ENCODE measurements at places on chromosomes 5 and 9.

DNA sequence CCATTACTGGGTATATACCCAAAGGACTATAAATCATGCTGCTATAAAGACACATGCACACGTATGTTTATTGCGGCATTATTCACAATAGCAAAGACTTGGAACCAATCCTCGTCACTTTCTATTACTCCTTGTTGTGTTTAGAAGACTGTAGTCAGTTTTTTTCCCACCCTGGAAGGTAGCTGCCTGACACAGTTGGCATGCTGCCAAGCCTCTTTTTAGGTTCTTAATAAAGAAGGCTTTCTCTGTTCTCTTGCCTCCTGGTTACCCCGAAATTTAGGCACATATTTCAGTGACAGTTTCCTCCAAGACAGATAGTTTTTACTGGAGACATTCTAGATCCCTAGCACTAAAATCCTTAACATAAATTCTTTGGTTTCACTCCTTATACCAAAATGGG, 205.4 kb upstream of the PCSK5 start:
- no peak for DNase-seq

GRCh38 chr5:103889500-103890209, 327.1 kb upstream of the NUDT12 start:
- DNase-seq = no peak

DNA sequence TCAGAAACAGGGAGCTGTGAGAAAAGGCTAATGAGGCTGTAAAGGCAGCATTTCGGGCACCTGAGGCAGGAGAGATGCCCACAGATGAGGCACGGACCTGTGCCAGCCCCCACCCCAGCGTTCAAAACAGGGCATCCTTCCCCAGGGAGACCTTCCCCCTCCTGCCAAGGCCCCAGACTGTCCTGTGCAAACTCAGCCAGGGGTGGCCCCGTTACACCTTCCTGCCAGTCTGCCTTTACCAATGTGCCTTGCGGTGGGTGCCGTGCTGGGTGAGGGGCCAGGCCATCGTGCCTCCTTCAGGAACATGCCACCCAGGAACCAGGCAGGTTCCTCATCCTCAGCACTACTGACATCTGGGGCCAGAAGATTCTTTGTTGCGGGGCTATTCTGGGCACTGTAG, 53.9 kb downstream of the AK8 start:
- DNase-seq = no peak

DNA sequence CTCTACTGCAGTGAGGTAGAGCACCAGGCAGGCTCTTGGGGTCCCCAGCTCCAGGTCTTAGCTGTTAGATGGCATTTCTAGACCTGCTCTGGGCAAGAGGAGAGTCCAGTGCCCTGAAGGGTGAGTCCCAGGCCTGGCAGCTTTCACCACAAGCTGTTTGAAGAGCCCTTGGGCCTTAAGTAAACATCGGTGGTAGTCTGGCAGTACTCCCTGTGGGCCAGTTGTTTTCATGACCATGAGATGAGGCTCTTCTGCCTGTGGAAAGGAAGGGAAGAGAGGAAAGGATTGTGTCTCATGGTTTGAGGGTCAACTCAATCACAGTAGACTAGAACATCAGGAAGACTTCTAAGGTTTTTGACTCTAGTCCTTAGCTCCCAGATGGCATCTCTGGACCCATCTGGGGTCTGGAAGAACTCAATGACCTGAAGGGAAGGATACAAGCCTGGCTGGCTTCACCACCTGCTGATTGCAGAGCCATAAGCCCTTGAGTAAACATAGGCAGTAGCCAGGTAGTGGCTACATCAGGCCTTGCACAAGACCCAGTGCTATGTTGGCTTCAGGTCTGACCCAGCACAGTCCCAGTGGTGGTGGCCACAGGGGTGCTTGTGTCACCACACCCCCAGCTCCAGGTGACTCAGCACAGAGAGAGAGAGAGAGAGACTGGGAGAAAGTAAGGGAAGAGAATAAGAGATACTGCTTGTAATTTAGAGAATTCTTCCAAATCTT, 114.3 kb upstream of the PCSK5 start:
- no peak for DNase-seq

- DNase-seq = no peak
These were observed 71.8 kb upstream of the NFIL3 start for GRCh38 chr9:91495450-91495849.

DNA sequence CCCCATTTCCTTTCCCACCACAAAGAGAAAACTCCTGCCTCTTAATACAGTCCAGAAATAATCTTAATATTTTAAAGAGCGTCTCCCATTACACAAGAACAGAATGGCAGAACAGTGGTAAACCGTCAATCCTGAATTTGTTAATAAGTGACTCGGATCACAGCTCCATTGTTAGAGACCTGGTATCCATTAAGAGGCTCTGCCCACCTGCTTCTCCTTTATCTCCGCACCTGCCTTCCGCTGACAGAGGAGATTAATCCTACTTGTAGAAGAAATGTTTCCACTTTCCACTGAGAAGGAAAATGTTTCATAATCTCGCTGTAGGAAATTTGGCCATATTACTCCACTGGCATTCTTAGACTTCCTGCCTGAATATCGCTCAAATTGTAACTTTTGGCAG, 1493.2 kb downstream of the MAT2B start:
- no peak for DNase-seq

DNA sequence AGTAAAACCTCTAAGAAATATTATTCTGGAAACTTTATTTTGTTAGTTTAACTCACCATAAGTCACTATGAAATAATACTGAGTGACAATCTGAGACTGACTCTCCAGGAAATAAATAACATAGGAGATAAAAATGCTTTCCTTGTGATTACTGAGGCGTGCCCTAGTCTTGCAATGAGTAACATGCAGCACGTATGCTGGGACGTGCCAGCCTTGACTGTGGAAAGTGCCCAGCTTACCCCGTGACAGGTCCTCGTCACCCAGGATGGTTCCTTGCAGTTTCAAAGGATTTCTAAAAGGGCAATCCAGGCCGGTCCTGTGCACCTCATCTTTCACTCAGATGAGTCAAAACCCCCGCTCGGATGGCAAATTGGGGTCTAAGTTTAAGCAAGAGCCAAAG, 720.8 kb upstream of the ADAMTS16 start:
- no peak for DNase-seq

GRCh38 chr5:133531178-133531577, 81.2 kb downstream of the FSTL4 start:
- no peak for DNase-seq

- DNase-seq = no peak
These were observed 63.6 kb upstream of the TNPO1 start for GRCh38 chr5:72752909-72753308.

- no peak for DNase-seq
These were observed 1677.7 kb downstream of the EFNA5 start for GRCh38 chr5:105993027-105993426.

GRCh38 chr5:91032125-91032524, 351.0 kb downstream of the ARRDC3 start:
- DNase-seq = no peak

DNA sequence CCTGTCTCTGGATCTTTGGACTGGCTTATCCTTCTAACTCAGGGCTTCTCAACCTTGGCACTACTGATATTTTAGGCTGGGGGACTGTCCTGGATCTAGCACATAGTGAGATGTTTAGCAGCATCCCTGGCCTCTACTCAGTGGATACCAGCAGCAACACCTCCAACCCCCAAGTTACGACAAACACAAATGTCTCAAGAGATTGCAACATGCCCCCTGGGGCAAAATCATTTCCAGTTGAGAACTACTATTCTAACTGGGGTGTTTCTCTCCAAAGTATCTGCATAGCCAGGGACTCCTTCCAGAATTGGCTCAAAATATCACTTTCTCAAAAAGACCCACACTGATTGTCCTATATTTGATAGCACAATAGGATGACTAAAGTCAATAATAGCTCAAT, 7.2 kb upstream of the TLR4 start:
- no peak for DNase-seq

- no peak for DNase-seq
These were observed 235.5 kb upstream of the ACTBL2 start for GRCh38 chr5:57718155-57718554.

- DNase-seq = no peak
These were observed 146.4 kb upstream of the PPP1R26 start for GRCh38 chr9:135332979-135333748.

DNA sequence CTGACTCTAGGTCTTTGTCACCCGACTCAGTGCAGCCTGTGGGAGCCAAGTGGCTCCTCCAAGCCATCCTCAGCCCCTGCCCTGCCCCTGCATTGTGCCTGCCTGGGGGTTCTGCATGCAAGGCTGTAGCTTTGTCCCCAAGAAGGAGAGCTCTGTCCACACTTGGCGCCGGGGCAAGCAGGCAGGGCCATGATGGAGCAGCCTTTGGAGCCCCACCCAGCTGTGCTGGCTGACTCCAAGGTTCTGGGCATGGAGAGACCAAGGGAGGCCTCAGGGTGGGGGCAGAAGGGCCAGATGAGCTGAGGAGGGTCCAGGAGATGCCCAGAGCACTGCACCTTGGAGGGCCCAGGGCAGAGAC, 226.2 kb downstream of the CACNA1B start:
- peak; percentile 3 for DNase-seq

GRCh38 chr9:80134487-80134886, 562.7 kb downstream of the TLE4 start:
- no peak for DNase-seq

GRCh38 chr9:87128844-87129493, 181.7 kb upstream of the GAS1 start:
- no peak for DNase-seq

DNA sequence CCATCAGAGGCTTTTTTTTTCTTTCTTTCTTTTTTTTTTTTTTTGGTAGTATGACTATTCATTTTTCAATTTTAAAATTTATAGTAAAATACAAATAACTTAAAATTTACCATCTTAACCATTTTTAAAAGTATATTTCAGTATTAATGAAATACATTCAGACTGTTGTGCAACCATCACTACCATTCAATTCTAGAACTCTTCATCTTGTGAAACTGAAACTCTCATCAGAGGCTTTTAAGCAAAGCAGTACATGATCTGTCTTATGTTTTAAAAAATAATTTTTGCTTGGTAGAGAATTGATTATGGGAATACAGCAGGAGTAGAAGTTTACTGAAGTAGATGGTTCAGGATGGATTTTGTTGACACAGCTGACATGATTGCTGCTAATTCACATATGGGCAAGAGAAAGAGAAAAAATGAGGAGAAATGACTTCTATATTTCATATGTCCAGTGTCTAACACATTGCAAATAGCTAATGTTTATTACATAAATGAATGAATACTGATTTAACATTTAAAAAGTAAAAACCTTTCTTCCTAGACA, 13.4 kb downstream of the ELOVL7 start:
- DNase-seq = no peak

DNA sequence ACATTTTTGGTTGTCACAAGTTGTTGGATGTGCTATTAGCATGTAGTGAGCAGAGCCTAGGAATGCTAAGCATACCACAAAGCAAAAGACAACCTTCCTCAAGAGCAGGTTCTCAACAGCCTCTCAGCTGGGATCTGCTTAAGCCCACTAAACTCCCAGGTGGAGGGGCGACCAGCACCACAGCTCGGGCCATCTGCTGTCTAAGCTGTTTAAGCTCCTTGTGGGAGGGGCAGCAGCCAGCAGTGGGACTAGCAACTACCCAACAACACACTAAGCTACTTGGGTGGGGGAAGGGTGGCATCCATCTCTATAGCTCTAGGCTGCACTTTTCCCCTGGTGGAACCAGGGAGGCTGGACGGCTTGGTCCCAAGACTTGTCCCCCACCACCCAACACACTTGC, 1052.7 kb upstream of the ARRDC3 start:
- DNase-seq = no peak

- no peak for DNase-seq
These were observed 582.0 kb upstream of the TUSC1 start for GRCh38 chr9:26260238-26260637.
